Activated CD4-positive, alpha-beta T cell treated with anti-CD3 and anti-CD28 coated beads, Interleukin-10, Interleukin-2, amounts not matched to agents 100 ng/mL and 50 ng/mL, durations not matched to agents 16 hours and 8 hours (primary cell): ENCODE measurements at places on chromosomes 3 and 15.

DNA sequence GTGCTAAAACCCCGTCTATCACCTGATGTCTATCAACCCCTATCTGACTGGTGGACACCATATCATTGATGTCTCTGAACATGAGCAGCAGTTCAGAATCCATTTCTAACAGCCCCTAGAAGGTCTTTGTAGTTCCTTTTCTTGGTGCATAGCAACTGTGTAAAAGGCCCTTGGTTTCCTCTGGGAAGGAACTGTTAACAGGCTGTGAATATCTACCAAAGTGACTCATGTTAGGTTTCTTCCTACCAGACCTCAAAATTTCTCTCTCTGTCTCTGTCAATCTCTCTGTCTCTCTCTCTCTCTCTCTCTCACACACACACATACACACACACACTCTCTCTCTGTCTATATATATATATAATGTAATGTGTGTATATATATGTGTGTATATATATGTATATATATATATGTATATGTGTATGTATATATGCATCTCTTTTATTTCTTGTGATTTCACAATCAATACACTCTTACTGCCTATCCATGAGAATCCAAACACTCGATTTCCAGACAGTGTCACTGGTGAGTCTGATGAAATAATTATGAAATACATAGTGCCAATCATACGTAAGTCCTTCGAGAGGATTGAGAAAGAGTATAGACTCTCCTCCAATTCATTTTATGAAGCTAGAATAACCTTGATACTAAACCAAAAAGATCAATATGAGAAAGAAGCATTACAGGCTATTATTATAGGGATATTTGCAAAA lies 335.9 kb upstream of the SLCO3A1 start:
- DNase-seq, result no peak

- DNase-seq, result no peak
Observed at GRCh38 chr3:193174140-193174539, 66.9 kb upstream of the PLAAT1 start.

DNA sequence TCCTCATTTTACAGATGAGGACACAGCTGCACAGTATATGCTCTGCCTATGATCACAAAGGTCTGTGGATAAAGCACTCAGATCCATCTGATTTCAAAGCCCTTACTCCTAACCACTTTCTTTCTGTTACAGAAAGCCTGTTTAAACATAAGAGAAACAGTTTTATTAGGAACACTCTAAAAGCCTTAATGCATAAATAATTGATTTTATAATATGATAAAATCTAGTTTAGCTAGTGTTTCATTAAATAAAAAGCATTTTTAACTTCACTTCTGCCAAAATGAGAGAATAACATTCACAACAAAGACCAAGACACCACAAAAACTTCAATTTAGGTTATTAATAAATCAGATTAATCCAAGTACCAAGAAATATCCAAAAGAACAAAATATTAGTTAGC lies 21.4 kb downstream of the SNX4 start:
- DNase-seq, result no peak

- DNase-seq, result no peak
Observed at GRCh38 chr3:15288331-15289035, 43.9 kb downstream of the SH3BP5 start.

GRCh38 chr3:124119056-124119716 lies 127.3 kb upstream of the ROPN1 start:
- no peak for DNase-seq

- no peak for DNase-seq
Observed at GRCh38 chr3:115857518-115858136, 234.3 kb downstream of the GAP43 start.

- DNase-seq, result no peak
Observed at GRCh38 chr3:32184187-32184730, 54.2 kb upstream of the CMTM8 start.
